ENCODE measurements at places on chromosomes 12 and 14. TPM values are rescaled to one million over a fixed set of nuclear protein-coding genes. Genes with fewer than 3 reads are reported as not detected.

KLHDC1 gene
- 1.3 TPM for total RNA-seq

DNA sequence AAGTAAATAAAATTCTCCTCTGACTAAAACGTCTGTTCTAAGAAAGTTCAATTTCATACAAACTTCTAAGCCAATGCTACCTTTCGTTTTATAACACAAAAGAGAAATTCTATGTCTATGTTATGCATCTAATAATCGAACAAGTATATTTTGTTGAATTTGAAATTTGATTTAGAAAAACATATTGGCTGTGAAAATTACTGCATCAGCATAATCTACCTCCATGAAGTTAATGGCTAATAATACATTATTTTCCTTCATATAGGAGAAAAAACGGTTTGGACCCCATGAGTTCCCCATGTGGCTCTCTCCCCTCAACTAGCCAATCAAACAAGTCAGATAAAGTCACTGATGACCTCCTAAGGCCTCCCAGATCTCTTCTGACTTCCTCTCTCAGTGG lies 106.5 kb downstream of the KCNH5 start:
- DNase-seq, result no peak

DNA sequence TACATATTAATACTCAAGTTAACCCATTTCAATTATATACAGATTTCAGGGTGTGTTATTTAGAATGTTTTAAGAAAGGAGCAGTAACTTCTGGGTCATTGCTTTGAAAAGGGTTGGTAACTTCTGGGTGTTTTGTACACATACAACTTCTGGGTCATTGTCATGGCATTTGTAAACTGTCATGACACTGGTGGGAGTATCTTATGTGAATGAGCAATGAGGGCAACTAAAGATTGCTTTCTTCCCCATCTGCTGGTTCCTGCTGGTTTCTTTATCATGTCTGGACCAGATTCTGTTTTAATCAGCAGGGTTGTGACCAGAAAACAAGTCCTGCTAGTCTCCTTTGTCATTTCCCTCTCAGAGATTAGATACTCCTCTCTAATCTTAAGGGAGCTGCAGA lies 713.3 kb downstream of the LRFN5 start:
- no peak for DNase-seq

DNA sequence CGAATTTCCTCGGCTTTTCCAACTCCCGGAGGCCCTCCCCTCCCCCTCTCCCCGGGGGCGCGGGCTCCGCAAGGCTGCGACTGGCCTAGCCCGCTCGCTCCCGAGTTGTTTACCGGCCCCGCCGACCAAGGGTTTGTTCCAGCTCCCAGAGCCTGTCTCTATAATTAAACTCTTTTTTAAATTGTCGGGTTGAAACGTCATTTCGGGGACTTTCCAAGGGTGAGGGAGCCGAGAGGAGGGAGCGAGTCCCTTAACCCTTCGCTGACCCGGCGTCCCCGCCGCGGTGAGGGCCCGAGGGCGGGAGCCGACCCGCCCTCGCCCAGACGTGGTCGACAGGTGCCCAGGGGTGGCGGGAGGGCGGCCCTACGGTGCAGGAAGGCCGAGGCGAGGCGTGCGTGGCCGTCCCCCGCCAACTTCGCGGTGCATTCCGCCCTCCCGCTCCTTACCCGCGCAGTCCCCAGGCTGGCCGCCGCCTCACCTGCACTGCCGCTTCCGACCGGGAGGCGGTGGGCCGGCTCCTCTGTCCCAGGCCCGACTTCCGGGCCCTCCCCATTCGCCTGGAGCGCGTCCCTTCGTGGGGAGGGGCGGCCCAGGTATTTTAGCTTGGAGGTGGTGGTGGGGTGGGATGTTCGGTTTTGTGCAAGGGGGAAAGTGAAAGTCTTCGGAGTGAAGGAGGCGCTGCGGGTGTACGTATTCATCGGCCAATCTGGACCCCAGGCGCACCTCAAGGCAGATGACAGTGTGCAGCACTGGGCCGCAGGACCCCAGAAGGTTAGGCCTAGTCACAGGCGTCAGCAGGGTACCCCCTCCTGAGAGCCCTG lies 2.9 kb upstream of the ZFP36L1 start:
- peak; percentile 77 for DNase-seq
